ENCODE measurements at places on chromosomes 2 and 18.
A peak's percentile ranks its signal among the peaks of the same experiment; 100 is the strongest.

DNA sequence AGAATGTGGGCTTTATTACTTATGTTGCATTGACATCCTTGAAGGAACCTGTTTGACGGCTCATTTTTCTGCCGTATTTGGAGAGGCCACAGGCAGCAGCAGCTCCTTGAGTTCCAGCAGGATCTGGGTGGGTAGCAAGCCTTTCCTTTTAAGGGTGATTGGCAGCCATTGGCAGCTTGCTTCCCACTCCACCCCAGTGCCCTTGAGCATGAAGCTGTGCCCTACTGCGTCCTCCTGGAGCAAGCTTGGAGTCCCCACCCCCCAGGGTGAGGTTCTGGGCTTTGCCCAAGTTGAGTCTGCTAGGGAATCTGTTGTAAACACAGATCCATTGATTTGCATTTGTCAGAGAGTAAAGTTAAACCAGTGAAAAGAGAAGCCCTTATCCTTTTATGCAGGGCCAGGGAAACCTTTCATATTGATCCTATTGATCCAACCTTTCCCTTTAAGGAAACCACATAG lies 9.2 kb downstream of the ONECUT2 start:
- DNase-seq = no peak

DNA sequence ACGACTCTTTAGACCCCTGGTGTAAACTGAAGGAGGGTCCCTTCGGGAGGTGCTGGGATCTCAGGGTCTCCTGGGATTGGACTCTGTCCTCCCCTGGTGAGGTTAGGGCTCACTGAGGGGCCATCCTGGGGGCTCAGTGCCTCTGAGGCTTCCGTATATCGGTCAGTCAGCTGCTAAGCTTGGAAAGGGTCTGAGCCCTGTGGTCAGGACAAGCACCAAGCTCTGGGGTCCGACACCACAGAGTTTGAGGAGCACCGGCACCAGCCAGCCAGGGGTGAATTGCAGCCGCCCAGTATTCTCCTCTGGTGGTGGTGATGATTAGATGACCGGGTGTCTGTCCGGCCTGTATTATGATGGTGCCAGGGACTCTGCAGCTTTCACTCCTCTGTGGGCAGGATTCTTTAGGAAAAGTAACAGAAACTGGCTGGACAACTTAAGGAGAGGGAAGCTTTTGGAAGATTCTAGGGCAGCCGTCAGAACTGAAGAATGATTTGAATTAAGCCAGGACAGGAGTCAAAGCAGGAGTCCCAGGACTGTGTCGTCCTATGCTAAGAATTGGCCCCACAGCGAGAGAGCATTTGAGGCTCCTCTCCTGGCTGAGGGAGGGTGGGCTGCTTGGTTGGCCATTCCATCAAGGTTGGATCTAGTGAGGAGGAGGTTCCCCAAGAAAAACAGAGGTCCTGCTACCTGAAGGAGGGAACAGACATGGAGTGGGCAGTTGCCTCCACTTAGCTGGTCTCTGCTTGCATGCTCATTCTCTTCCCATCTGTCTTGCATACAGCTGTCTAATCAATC lies 158.6 kb upstream of the HS6ST1 start:
- no peak for DNase-seq

GRCh38 chr2:70069049-70069448 lies 18.2 kb upstream of the PCBP1 start:
- no peak for DNase-seq

DNA sequence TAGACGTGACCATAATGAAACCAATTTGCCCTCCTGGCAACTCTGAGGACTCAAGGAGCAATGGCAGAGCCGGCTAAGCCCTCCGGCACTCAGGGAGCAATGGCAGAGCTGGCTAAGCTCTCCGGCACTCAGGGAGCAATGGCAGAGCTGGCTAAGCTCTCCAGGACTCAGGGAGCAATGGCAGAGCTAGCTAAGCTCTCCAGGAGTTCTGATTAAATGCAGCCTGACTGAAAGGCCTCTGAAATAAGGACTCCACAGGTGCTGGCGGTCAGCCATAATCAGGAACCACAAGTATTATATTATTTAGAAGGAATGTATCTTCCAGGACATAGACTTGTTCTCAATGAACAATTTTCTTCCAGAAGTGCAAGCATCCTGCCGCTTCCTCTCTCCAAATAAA lies 65.2 kb downstream of the C2orf76 start:
- no peak for DNase-seq

GRCh38 chr2:1248187-1248586 lies 165.1 kb upstream of the TPO start:
- no peak for DNase-seq

DNA sequence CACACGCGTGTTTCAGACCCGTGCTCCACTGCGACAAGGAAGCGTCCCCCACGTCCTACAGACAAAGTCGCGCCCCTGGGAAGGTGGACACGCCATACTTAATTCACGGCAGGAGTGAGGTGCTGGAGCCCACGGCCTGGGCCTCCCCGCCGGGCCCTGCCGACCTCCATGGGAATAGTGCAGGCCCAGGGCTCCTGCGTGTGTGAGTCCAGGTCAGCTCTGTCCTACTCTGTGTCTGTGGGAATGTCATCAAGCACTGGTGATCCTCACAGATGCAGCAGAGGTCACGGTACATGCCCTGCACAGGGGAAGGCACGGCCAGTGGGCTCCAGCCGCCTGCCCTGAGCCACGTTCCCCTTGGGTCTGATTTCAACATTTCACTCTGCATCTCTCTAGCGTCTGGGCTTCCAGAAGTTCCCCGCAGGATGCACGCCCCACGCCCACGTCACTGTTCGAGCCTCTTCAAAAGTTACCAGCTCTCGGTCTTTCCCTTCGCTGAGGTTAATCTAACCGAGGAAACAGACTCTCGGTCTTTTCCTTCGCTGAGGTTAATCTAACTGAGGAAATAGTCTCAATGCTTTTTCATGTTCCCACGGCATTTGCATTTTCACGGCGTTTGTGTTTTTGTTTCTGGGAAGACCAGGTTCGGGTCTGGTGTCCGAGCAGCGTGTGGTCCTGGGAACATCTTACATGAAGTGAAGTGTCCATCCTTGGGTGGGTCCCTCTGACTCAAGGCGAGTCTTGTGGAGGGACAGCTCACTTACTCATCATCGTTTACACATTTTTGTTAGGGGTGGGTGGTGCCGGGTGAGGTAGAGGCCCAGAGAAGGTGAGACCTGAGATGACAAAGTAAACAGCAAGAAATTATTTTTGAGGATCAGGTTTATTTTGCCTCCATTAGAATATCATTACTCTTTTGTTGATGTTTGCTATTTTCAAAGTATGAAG lies 157.3 kb upstream of the ALKAL2 start:
- no peak for DNase-seq

DNA sequence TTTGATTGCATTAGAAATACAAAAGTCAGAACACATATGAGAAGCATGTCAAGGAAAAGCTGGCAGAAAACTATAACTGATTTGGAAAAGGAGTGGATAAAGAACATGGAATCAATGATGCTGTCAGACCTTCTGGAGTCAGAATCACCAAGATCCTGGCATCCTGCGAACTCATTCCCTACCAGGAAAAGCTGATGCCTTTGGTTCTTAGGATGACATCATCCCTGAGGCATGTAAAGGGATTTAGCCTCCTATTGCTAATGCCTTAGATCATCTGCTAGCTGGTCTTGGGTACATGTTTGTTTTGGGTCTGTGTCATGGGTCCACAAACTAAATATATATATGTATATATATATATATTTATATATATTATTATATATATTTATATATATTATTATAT lies 680.7 kb downstream of the EPHA4 start:
- peak; percentile 60 for DNase-seq

DNA sequence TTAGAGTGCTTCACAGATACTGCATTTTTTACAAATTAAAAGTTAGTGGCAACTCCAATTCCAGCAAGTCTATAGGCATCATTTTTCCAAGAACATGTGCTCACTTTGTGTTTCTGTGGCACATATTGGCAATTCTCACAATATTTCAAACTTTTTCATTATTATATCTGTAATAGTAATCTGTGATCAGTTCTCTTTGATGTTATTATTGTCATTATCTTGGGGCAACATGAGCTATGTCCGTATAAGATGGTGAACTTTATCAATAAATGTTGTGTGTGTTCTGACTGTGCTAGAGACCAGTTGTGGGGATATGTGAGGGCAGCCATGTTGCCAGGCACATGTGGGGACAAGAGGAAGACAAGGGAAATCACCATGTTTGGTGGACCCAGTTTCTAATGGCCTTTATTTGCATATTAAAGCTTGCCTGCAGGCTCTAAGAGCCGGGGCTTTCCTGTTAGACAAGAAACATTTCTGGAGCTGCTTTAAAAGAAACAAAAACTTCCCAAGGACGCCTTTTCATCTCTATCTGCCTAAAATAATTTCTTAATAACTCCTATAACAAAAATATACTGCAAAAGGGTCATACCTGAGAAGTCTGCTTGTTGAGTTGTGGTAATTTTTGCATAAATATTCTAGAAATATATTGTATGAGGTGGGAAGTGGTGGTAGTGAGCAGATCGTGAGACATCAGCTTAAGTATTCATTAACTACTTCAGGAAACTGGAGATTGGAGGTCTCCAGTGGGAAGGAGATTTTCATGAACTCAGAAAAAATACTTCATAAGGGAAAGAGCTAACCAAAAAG lies 37.2 kb downstream of the KYNU start:
- DNase-seq = no peak

GRCh38 chr2:100041946-100042345 lies 100.4 kb downstream of the AFF3 start:
- no peak for DNase-seq
